ENCODE measurements at places on chromosomes 5 and 9.

- no peak for DNase-seq
These were observed 526.7 kb upstream of the TYRP1 start for GRCh38 chr9:12166518-12166917.

GRCh38 chr5:66807743-66808142 lies 211.6 kb downstream of the MAST4 start:
- DNase-seq = peak; percentile 73

DNA sequence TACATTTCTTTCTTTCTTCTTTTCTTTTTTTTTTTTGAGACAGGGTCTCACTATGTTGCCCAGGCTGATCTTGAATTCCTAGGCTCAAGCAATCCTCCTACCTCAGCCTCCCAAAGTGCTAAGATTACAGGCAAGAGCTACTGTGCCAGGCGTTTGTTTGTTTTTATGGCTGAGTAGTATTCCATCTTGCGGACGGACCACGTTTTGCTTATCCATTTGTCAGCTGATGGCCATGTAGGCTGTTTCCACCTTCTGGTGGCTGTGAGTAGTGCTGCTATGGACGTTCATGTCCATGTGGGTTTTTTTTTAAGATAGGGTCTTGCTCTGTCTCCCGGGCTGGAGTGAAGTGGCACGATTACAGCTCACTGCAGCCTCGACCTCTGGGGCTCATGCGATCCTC lies 2.5 kb downstream of the DOK3 start:
- peak; percentile 58 for DNase-seq

DNA sequence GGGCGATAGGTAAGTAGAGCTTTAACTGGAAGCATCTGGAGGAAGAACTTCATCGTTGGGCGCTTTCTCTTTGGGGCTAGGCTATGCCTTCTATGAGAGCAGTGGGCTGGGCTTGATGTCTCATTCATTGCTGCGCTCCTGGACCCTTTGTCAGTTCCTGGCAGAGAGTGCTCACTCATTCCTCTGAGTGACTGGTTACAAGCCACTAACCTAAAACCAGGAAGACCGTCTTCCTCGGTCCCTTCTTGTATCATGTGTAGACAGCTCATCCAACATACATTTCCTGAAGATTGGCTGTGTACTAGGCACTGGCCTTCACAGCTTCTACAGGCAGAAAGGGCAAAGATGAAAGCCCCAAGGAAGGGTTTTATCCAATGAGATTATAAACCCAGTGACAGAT lies 6.4 kb downstream of the SWI5 start:
- DNase-seq = peak; percentile 34

DNA sequence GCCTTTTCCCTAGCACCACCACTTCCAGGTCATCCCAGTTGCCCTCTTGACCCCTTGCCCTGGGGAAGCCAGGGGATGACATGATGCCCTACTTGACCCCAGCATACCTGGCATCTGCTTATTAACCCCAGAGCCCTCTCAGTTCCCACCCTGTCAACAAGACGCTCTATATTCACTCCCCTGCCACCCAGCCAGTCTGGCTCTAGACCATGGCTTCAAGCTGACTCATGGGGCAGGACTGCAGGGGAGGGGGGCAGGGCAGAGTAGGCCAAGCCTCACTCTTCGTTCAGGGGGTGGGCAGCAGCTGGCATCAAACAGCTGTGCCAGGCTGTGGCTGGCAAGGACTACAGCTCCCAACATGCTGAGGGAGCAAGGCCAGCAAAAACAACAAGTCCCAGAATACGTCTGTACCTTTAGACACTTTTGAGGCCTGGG lies 5.3 kb downstream of the ATOSB start:
- DNase-seq = peak; percentile 56

- peak; percentile 68 for DNase-seq
These were observed 484.3 kb downstream of the BNC2 start for GRCh38 chr9:16386007-16386826.

Data from choroid plexus epithelial cell (primary cell).